ENCODE measurements at places on chromosomes 2 and 18.

- DNase-seq, result no peak
These were observed 179.1 kb upstream of the LYPD1 start for GRCh38 chr2:132849118-132849517.

DNA sequence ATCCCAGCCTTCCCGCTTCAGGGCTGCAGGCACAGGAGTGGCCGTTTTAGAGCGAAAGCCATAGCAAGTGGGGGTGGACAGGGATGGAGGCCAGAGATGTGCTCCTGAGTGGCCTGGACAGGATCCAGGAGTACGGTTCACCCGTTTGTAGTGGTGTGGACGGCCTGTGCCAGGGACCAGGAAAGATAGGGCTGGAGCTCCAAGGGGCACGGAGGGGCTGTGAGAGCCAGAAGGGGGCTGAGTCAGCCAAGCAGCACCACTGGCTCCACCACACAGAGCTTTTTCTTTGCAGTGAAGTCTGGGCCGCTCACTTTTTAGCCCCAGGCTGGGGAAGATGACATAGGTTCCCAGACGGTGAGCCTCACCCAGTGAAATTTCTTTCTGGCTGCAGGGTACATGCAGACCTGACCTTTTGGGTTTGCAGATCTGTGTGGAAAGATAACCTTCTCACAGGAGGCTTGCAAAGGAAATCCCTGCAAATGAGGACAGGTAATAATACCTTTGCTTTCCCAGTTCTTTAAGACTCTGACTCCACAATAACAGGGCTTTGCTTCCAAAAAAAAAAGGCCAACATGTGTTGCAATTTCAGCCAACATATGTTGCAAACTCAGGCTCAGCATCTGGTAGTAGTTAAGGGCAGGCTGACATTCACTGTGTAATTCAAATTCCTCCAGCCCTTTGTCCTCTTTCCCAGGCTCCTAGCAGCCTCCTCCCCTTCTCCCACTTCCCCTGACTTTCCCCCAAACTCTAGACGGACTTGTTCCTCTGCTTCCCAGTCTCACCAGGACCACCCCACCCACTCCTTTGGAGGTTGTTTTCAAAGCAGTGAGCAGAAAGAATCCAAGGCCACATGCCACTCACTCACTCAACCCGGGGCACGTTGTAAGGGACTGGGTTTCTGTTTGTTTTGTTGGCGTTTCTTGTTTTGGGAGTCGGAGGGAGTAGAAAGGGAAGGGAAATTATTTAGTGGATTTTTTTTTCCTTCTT lies 20.3 kb upstream of the LAPTM4A start:
- no peak for DNase-seq

DNA sequence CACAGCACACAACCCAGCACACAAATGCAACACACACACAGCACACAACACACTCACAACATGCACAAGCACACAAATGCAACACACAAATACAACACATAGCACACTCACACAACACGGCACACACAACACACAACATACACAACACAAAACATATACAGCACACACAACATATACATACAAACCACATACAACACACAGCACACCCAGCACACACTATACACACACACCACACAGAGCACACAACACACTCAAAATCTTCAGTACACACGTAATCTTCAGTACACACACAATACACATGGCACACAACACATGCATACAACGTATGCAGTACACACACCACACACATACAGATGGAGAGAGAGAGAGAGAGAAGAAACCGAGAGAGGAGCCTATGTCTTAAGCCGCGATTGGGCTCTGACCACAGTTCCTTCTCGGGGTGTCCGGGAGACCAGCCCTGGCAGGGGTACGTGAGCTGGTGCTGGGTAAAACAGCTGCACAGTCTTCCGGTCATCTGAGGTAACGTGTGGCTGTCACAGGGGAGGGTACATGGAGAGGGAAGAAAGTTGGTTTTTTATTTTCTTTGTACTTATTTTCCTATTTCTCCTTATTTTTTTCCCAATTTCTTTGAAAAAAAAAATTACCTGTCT lies 25.1 kb downstream of the POU3F3 start:
- DNase-seq, result no peak

DNA sequence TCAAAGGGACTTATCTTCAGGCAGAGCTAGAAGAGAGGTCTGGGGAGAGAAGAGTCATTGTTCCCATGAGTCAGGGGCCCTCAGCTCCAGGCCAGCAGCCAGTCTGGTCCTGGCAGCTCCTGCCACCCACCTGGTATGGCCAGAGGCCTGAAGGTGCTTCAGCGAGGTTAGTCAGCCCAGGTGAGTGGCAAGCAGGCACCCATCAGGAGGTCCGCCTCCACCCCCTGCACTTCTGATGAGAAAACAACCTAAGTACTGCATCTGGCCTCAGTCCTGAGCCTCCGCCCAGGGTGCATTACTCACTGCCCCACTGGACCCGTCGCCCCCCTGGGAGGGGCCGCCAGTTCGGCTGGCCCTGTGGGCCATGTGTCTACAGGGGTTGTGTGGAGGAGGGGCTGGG lies 130.2 kb downstream of the INHBB start:
- no peak for DNase-seq

GRCh38 chr18:9079818-9080528 lies 22.5 kb upstream of the NDUFV2 start:
- DNase-seq, result peak; percentile 84

- DNase-seq, result no peak
These were observed 6.3 kb downstream of the THOC1 start for GRCh38 chr18:261398-262073.

DNA sequence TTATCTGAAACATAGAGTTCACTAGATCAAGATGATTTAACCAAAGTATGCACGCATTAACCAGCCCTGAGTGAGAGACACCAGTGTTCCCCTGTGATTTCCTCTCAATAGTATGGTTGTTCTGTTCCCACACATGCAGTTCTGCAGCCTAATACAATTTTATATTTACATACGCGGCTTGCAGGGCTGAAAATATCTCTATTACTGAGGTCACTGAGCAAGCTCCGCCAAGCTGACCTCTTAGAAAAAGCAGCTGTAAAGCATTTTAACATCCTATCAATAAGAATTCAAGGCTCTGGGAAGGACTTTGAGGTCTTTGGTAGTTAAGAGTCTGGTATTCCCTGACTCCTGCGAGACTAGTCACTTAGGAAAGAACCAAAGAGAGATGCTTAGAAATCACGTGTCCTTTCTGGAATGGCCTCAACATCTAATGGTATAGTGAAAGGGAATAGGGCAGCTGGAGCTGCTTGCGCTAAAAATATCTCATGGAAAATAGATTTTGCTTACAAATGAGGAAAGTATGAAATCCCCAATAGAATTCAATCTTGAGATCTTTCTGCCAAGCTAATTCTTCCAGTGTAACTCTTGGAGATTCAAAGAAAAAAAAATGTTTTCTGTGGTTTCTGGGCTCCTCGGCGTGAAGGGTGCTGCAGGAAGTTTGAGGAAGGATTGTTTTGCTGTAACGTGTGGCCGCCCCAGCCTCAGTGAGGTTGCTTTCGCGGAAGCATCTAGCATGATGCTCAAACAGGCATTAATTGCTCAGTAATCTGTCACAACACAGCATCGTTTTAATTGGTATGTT lies 59.2 kb downstream of the DOCK10 start:
- DNase-seq, result peak; percentile 66

DNA sequence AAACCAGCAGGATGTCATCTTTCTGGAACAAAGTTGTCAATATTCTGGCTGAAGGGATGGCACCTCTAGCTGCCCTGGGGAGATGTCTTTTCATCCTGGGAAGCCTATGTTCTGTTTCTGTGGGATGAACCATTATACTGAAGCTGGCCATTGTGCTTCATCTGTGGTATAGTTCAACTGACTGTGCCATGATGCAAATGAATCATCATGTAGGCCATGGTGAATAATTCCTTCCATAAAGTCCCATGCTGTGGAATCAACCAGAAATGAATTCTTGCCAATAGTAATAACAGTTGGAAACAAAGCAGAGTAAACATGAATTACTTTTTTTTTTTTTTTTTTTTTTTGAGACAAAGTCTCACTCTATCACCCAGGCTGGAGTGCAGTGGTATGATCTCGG lies 64.1 kb upstream of the CNGA3 start:
- DNase-seq, result no peak

- DNase-seq, result no peak
These were observed 48.1 kb upstream of the TNFRSF11A start for GRCh38 chr18:62277045-62277444.

- no peak for DNase-seq
These were observed at the start of gene DAW1 for GRCh38 chr2:227871375-227871791. DAW1 (plus strand) TSS chr2:227871631; CDS start chr2:227871690, 59 bp downstream.

- DNase-seq, result peak; percentile 63
These were observed 352.0 kb downstream of the TNS1 start for GRCh38 chr2:217650716-217651360.
